ENCODE measurements at places on chromosomes 3 and 15.
A peak's percentile ranks its signal among the peaks of the same experiment; 100 is the strongest.

- no peak for DNase-seq
Measured at GRCh38 chr15:67033012-67033411, 32.4 kb upstream of the SMAD3 start.

GRCh38 chr15:59244337-59244736, 37.7 kb downstream of the LDHAL6B start:
- no peak for DNase-seq

- no peak for DNase-seq
Measured at GRCh38 chr3:189927975-189928895, 192.5 kb downstream of the P3H2 start.

- no peak for DNase-seq
Measured at GRCh38 chr3:16529264-16529663, 15.8 kb upstream of the RFTN1 start.

DNA sequence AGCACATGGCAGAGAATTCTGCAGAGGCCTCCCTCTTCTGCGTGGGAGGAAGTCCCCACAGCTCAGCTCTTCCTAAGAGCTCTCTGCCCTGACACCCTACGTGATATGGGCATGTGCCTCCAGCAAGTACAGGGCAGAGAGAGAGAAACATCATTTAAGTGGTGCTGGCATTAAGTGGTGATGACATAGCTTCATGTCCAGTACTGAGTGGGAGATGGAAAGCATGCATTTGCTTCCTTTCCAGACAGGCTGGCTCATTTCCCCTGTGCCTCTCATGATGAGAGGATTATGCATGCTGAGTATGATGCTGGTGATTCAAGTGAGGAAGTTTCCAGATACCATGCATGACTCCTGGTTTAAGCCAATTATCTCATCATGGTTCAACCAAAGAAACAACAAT, 26.9 kb downstream of the BFSP2 start:
- peak; percentile 79 for DNase-seq

GRCh38 chr15:78405336-78405924, 32.6 kb upstream of the IREB2 start:
- no peak for DNase-seq

- no peak for DNase-seq
Measured at GRCh38 chr3:182413061-182413460, 380.2 kb upstream of the ATP11B start.

DNA sequence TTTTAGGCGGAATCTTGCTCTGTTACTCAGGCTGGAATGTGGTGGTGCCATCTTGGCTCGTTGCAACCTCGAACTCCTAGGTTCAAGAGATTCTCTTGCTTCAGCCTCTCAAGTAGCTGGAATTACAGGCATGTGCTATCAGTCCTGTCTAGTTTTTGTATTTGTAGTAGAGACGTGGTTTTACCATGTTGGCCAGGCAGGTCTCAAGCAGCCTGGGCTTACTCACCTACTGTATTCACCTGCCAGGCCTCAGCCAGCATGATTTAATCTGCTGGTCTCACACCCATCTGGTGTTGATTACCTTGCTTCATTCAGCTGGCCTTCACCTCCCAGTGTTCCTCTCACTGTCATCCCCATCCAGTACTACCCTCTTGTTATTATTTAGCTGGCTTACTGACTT, 102.0 kb downstream of the IL12A start:
- DNase-seq: no peak

DNA sequence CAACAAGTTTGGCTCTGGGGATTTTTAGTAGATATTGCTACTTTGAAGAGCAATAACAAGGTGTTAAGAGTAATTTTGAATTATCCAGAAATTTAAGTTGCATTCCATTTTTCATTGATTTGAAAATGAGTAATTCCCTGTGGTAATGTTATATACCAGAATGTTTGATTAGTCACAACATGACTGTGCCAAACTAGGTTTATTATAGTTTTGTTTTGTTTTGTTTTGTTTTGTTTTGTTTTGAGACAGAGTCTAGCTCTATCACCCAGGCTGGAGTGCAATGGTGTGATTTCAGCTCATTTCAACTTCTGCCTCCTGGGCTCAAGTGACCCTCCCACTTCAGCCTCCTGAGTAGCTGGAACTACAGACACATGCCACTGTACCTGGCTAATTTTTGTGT, 40.7 kb downstream of the CNOT10 start:
- DNase-seq: no peak

- DNase-seq: no peak
Measured at GRCh38 chr15:26674467-26674866, 98.4 kb downstream of the GABRB3 start.

DNA sequence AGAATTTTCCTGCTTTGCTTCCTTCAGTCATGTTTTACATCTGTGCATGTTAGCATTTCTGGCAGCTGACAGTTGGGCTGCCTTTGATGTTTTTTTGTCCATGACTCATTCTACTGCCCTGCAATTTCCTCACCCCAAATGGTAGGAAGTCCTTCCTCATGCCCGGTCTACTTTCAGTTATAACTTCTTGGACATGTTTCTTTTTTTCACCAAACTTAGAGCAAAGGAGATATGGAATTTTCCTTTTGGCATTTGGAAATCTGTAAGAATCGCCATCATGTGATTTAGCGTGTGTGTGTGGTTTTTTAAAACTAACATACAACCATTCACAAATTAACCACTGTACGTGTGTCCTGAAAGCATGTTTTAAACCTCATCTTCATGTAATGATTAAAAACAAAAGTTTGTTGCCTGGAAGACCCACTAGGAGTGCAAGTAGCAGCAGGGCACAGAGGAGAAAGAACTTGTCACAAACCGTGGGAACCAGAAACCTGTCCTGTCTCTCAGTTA, 430.7 kb upstream of the CFAP20DC start:
- no peak for DNase-seq

DNA sequence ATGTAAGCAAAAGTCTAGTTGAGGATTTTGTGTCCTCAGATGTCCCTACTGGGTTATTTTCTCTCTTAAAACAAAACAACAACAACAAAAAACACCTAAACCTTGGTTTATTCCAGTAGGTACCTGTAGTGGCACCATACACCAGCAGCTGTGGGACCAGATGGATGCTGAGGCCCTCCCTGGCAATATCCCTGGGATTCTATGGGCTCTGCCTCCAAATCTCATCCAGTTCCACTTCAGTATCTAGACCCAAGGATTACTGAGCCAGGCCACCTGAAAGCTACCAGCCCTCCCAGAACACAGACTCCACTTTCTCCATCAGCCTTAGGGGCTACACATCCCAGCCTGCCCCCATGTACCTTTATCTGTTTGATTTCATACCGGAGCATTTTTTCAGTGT, 1.7 kb downstream of the TIMP4 start:
- DNase-seq: no peak

- no peak for DNase-seq
Measured at GRCh38 chr15:67184208-67184925, 70.1 kb downstream of the AAGAB start.

DNA sequence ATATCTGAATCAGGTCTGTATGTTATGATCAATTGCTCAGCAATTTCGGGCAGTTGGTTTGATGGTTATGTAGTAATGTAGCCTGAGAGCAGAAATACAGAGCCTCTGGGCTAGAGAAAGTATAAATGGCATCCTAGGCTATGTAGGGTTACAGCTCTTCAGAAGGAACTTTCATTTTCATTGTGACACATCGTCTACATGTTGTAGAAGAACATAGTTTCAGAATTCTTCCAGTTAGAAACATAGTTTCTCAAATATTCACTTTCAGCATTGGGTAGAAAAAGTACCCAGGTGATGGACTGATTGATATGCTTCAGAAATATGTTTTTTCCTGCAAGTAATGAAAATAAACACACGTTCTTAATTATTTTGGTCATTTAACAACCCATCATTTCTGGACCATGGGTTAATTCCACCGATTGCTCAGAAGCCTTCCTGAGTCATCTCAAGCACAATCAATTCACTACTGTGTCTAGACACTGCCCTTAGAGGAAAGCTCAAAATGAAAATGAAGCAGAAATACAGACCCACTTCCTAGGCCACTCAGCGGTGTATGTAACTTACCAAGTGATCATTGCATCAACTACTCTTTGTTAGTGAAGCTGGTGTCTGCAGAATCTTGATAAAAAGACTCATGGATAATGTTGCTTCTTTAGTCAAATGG, 88.8 kb upstream of the TSEN2 start:
- DNase-seq: no peak

DNA sequence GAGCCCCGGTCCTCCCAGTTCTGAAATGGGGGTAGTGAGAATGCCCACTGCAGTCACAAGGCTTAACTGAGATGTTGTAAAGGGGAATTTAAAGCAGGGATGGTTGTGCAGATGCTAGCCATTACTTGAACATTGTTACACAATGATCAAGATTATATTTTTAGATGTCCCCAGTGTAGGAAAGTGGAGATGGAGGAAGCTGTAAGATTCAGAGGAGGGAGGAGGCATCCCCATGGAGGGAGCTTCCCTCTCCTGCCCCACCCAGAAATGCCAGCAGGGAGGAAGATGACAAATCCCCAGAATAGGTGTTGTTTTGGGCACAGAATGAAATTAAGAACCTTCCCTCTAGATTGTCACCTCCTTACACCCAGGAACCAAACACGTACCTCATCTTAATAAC, 46.1 kb downstream of the EFCAB12 start:
- no peak for DNase-seq

DNA sequence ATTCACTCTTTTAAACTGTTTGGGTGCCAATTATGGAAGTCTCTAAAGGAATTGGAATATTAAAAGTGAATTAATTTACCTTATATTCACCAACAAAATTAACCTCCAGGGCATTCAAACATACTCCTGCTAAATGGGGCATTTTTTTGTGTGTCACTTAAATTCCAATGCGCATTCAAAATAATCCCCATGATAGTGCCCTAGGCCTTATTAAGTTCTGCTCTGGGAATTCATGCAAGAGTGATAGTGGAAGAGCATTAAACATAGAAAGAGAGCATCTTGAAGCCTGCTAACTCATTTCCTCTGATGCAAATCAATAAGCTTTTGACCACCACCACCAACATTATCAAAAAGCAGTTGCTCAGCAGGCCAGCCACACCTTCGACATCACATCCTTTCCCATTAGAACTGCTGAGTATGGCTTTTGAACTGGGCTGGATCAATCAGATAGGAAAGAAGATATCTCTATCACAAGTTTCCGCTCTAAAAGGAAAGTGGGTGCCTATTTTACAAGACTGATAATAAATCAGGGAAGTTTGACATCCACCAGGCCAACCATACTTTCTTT, 156.7 kb downstream of the TMCO5A start:
- DNase-seq: no peak

DNA sequence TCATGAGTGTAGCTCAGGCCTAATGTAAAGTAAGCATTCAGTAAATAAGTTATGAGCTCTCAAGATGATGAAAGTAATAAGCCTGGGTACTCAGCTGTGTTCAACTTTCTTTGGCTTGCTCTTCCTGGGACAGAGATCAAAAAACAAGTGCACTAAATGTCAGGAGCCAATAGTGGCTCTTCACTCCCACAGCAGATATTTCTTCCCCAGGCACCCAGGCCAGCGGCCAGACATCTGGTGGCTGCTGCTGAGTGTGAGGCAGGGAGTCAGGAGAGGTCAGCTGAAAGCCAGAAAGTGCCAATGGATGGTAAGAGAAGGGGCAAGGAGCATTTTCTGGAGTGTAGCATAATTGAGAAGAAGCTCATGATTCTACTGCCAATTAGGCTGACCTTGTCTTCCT, 18.2 kb upstream of the ITGA11 start:
- DNase-seq: no peak

GRCh38 chr3:146345900-146346299, 95.0 kb upstream of the PLSCR4 start:
- no peak for DNase-seq

All from retinal pigment epithelial cell (primary cell).